Activated naive CD4-positive, alpha-beta T cell (primary cell): ENCODE measurements at places on chromosomes 3 and 15.

DNA sequence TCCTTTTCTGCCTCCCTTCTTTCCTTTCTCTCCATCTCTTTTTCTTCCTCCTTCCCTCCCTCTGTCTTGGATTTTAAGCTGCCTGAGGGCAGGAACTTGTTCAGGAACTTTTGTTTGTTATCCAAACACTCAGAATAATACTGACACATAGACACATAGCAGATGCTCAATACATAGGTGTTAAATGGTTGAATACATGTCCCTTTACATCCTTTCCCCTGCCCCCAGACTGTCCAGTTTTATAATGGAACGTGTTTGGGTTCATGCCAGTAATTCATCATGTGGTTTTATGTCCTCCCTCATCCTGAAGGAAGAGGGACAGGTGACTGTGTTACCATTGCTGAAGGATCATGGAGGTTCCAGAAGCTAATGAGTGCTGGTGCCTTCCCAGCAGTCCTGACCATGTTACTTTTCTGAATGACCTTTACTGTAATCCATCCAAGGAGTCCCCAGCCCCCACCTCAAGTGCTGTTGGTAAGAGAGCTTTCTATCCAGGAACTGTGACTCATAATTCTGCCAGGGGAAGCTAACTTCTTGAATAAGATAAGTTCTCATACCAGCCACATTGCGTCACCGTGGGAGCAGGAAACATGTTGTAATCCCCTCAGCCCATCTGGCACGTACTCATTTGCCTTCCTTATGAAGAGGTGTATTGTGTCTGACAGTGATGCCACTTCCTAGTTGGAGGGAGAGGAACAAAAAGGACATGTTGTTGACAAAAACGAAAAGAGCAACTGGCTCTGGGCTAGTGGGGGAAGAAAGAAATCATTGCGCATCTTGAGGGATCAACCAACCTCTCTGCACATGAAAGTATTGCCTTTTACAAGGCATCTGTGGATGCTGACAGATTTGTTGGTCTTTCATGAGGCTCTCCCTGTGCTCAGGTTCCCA lies 52.4 kb downstream of the IL1RAP start:
- no peak for DNase-seq

GRCh38 chr15:76150513-76150912 lies 90.7 kb downstream of the TMEM266 start:
- no peak for DNase-seq

GRCh38 chr3:172476347-172476746 lies 28.1 kb upstream of the GHSR start:
- DNase-seq = no peak

- DNase-seq = no peak
Measured at GRCh38 chr3:148990236-148990635, 1.1 kb upstream of the GYG1 start.

DNA sequence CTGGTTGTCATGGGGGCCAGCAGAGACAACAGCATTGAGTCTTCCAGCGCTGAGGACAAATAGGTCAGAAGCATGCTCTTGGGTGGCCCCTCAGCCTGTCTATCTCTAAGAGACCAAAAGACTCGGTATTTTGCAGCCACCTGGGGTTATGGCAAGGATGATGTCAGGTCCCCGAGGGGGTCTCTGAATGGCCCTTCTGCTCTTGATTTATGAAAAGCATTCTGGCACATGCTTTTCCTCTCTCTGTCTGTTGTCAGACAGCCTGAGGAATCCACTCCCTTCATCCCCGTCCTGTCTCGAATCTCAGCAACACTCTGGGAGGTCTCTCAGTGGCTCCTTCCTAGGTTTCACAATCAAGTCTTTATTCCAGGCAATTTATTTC lies 156.6 kb upstream of the RGMA start:
- no peak for DNase-seq

DNA sequence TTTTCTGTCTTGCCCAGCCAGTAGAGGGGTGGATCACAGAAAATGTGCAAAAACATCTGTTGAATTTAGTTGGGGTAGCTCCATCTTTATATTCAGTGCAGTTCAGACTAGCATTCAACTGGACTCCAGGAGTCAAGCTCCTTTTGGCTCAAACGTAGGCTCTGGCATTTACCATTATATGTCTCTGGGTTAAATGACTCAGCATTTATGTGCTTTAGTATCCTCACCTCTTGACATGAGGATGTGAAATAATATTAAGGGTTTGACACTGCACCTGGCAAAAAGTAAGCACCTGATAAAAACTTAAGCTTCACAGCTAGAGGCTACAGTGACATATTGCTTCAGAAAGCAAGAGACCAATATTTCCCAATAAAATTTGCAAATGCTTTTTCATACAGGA lies 14.8 kb downstream of the PRC1 start:
- DNase-seq = no peak
